Activated CD4-positive, alpha-beta T cell treated with anti-CD3 and anti-CD28 coated beads, Interleukin-2, amount 50 U/mL, for 4 hours (primary cell): ENCODE measurements at places on chromosomes 11 and 22.

GRCh38 chr11:131616481-131617140, 246.2 kb downstream of the NTM start:
- no peak for DNase-seq

- no peak for DNase-seq
These were observed 3.0 kb downstream of the CTNND1 start for GRCh38 chr11:57764566-57764965.

- no peak for DNase-seq
These were observed 37.8 kb downstream of the ARRB1 start for GRCh38 chr11:75313513-75314272.

DNA sequence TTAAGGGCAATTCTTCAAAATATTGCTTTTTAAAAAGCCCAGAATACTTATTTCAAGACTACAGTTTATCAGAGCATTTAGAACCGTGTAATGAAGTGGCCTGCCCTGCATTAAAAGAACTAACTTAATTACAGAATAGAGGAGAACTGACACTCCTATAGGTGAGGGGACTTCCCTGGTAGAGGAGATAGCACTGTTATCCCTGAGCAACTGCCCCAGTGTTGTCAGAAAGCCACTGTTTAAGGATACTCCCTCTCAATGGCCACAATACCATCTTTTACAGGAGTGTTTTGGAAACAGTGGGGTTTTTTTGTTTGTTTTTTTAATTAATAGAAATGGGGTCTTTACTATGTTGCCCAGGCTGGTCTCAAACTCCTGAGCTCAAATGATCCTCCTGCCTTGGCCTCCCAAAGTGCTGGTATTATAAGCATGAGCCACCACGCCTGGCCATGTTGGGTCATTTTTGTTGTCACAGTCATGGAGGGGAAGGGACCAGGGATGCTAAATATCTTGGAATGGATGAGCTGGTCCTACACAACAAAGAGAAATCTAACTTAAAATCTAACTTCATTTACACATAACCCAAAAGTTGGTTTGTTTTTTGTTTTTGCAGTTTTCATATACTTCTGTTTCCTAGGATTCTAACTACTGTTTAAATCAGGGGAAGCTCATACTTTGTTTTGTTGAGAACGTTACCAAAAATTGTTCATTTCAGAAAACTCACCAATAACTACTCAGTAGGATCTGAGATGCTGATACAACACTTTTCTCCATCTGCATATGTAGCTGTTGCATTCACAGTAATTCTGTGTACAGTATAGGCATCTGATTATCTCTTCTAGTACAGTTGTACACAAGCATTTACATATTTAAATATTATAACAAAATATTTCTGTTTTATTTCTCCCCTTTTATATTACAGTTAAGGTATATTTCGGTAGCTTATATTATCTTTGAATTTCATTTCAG, 8.1 kb downstream of the RPL27A start:
- DNase-seq, result no peak

DNA sequence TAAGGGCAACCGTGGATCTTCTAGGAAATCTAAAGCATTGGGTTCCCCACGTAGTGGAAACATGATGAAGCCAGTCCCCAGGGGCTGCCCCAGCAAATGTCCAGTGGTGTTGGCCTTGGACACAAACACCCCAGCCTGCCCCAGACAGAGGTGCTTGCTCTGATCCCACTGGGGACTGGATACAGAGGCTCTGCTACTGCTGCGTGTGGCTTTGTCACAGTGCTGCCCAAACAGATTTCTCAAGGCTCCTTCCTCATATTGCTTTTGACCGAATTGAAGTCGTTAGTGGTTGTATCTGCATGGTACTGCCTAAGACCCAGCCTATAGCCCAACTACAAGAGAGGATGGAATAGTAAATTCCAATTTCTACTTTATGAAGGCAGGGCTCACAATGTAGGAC, 40.1 kb upstream of the CD44 start:
- no peak for DNase-seq

DNA sequence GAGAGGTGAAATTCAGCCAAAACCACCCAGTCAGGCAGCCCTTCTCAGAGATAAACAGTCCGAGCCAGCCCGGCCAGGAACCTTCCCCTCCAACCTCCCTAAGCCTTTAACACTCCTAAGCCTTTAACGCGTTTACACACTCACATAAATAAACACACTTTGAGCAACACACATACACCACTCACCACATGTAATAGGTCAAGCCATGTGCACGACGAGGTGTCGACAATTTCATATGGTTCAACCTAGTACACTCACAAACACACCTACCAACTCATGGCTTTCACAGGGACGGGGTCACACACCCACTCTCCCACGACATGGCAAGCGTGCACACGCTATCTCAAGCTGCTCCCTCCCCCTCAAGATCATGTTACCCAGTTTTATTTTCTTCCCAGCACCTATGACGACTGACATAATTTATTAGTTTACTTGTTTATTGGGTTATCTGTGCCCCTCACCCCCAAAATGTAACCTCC, 15.5 kb downstream of the SLC43A1 start:
- no peak for DNase-seq

DNA sequence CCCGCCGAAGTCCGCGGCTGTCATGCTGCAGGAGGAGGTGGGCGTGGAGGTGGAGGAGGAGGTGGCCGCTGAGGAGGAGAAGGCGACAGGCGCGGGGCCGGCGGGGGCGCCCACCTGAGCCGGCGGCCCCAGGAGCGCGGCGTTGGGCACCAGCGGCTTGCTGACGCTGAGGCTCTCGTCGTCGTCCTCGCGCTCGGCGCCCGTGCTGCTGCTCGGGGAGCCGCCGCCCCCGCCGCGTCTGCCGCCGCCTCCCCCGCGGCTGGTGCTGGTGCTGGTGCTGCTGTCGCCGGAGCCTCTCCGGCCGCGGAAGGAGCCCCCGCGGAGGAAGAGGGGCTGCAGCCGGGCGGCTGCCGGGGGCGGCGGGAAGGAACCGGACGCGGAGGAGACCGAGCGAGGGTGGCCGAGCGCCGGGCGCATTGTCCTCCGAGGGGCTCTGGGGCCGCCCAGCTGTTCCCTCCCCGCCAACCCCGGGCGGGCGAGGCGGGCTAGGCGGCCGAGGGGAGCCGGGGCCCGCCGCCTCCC, 388 bp downstream of the TMEM121B start:
- DNase-seq, result peak; percentile 40

GRCh38 chr11:72409458-72409857, 24.9 kb downstream of the CLPB start:
- DNase-seq, result no peak

DNA sequence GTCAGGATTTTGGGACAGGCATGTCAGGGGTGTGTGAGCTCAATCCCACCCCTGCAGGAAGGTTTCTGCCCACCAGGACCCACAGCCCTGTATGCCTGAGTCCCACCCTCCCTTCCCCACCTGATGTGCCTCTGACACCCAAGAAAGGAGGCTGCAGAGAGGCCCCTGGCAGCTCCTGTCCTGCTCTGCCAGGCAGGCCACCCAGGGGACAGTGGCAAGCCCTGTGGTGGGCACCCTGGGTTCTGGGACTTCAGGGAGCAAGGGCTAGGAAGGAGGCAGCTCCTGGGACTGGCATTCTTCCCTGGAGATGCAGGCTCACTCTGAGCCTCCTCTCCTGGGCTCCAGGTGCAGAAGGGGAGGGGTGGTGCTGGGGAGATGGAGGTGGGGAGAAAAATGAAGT, 234.5 kb upstream of the B3GAT1 start:
- no peak for DNase-seq

- DNase-seq, result no peak
These were observed 64.9 kb downstream of the NECTIN1 start for GRCh38 chr11:119664063-119664572.

DNA sequence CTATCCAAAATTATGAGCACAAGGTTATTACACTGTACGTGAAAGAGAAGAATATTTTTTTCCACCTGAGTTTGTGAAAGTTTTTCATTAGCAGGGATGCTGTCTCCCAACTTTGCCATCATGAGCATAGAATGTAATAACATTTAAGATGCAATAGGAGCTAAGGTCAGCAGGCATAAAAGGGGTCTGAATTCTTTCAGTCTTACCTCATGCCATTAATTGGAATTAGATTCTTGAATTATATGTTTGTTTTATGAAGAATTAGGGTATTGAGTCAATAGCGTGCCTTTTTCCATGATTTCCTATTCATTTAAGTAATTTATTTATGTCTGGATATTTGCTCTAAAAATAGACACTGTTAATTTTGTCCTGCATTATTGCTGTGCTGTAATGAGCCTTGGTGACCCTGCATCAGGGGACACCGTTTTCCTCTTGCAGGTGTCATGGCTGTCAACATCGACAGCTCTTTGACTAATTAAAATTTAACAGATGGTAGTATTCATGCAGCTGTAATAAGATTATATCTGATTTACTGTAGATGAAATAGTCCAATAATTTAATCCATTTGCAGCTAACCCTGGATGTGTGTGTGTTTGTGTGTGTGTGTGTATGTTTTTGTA, 637.5 kb downstream of the NELL1 start:
- DNase-seq, result no peak

- DNase-seq, result no peak
These were observed 14.0 kb upstream of the NRIP3 start for GRCh38 chr11:9017773-9018172.

- DNase-seq, result no peak
These were observed 35.8 kb downstream of the GRIK4 start for GRCh38 chr11:120547316-120547715.

- no peak for DNase-seq
These were observed 54.4 kb upstream of the JAM3 start for GRCh38 chr11:134014511-134014910.

- DNase-seq, result no peak
These were observed 299.2 kb upstream of the API5 start for GRCh38 chr11:43012606-43013005.

GRCh38 chr11:64690235-64690634, 32.8 kb downstream of the NRXN2 start:
- DNase-seq, result no peak

- DNase-seq, result no peak
These were observed 11.6 kb downstream of the SLC37A2 start for GRCh38 chr11:125074511-125075241.

DNA sequence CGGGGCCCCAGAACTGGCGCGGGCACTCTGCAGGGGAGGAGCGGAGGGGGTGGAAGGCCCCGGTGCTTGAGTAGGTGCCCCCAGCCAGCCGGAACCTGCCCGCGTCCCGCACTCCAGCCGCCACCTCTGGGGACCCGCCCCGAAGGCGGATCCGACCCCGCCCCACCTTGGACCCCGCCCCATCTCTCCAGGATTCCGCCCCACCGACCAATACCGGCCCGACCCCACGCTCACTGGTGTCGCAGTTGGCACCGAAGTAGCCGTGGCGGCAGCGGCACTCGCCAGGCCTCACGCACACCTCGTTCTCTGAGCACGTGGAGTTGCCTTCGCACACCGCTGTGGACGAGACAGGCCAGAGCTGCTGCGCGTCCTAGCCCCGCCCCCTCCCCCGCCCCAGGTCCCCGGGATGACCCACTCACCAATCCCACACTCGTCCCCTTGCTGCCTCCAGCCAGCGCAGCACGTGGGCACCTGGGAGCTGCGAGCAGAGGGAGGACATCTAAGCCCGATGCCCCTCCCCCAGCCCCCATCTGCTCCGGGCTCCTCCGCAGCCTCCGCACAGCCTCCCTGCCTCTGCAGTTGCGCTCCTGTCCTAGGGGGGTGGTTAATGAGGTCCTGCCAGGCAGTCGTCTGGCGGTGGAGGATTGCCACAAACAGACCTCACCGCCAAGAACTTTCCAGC, 6.0 kb downstream of the SCARF2 start:
- no peak for DNase-seq

DNA sequence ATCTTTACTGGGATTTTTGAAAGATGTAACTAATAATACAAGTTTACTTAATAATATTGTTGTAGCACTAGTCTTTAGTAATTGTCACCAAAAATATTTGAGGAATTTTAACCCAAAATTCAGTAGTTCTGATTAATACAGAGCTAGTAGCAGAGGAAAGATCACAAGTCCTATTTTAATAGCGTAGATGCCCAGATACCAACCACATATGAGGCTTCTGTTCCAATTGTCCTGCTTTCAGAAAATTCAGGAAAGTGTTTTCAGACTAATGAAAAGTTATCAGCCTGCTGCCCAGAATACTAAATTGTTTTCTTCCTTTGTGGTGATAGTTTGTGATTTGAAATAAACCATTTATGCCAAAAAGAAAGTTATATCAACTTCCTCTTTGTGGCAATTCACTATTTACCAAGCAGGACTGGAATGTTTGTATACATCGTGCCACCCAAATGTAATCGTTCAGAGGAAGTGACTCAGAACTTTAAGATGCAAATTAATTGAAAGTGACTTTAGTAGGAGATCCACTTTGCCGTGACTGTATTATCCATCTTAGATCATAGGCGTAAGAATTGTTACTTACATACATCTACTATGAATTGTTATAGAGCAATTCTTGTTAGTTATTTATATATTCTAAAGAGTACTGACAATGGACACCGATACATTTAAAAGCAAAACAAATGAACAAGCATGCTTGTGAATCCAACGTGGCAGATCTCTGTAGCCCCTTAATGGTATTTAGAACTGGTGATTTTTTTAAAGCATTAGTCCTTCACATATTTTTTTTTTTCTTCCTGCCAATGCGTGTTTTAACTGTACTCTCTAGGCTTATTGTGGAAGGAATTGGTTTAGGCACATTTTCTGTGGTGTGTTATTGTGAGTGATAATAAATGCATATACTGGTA, 231.0 kb downstream of the DDX10 start:
- DNase-seq, result no peak

DNA sequence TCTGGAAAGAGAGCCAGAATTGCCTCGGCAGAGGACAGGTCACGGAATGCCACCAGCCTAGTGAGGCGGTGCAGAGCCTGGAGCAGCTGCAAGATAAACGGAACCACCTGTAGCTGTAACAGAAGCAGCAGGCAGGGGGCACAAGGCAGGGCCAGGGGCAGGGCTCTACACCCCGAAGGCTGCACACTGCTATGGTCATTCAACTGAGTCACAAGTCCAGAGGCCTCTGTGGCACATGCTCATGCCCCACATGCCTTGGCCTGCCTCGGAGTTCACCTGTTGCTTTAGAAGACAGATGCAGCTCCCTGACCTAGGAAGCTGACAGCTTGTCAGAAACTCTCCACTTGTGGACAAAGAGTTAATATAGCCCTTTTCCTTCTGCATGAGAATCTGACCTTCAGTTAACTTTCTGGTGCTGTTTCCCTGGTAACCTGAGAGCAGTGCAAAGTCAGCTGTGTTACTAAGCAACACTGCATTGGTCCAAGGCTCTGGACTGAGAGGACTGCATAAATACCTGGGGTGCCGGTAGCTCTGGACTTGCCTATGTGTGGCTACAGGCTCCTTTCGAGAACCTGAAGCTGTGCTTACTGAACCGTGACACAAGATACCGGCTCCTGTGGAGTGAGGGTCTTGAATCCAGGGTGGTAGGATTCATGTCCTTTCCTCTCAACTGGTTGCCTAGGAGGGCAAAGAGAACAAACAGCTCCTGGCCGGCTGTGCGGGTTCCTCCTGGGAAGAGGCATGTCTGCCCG, 10.5 kb downstream of the COMMD9 start:
- DNase-seq, result no peak
